ENCODE measurements at places on chromosomes 12 and 14.

DNA sequence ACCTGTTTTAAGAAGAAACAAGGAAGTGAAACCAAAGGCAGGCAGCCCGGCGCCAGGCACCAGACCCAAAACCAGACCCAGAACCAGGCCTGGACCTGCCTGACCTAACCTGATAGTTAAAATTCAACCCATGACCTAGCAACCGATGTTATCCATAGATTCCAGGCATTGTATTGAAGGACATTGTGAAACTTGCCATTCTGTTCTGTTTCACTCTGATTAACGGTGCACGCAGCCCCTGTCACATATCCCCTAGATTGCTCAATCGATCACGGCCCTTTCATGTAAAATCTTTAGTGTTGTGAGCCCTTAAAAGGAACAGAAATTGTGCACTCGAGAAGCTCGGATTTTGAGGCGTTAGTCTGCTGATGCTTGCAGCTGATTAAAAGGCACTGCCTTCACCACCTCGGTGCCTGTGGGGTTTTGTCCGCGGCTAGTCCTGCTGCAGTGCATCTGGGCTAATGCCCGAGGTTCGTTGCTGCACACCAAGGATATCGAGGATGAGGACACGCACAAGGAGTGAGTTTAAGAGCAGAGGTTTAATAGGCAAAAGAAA lies 262.5 kb upstream of the TMEM132C start:
- DNase-seq = no peak

DNA sequence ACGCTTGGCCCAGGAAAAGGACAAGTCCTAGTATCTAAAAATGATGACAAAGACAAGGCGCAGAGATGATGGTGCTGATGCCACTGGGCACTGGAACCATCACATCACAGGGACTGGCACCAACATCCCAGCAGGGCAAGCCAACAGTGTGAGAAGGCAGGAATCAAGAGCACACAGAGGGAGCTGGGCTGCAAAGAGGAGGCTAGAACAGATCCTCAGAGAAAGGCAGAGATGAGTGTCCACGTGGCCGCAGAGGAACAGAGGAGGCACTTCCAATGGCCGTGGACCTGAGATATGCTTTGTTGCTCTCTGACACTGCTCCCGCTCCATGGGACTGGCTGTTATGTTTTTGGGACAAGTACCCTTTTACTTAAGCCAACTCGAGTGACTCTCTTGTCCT lies 17.9 kb downstream of the FOXN3 start:
- DNase-seq = no peak

DNA sequence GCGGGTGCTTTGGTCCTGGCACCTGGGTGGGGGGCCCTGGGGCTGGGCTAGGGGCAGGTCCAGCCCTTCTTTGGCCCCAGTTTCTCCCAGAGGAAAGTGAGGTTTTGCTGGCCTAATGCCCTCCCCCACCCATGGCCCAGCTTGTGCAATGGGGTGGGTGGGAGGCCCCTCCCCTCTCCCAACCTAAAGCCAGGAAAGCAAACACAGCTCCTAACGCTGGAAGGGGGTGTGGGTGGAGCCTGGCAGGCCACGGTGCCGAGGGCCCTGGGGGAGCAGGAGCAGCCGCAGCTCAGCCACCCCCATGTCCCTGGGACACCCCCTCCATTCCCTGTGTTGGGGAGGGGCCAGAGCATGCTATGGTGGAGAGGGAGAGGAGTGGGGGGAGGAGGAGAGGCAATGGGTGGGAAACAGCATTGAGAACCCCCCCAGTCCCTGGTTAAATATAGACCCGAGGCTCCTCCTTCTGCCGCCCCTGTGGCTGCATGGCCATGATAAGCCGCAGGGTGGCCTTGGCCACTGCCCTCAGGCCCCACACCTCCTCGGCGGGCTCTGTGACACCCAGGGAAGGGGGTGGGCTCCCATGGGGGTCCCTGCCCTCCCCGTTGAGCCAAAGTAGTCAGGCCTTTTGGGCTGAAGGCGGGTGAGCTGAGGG lies 4.7 kb downstream of the EXOC3L4 start:
- no peak for DNase-seq

DNA sequence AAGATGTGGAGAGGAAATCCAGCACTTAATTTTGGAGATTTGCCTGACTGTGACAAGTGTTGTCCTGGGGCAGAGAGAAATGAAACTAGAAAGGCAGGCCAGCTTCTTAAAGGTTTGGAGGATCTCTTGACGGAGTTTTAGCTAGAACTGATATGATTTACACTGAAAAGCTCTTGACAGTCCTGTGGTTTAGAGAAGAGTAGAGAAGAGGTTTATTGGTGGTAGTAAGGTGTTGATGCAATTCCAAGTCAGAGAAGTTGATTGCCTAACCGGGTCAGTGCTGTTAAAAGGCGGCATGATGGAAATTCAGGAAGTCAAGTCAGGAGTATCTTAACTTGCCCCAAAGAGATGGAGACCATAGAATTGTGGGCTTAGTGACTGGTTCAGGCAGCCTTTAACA lies 89.0 kb upstream of the TRAF3 start:
- DNase-seq = no peak

DNA sequence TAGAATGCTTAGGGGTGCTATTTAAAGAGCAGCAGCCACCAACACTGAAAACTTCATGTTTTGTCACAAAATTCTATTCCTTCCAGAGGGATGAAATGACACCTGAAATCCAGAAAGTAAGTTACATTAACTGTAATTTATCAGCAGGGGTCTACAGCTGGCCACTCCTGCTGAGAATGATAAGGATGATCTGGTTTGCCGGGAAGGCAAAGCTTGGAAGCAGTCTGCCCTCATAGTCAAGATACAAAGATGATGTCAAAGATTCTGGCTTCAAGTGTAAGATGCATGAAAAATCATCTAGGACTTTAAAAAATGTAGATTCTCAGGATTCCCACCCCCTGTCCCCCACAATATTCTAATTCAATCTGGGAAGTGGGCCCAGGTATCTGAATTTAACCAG lies 58.4 kb downstream of the DCAF5 start:
- no peak for DNase-seq
